ENCODE measurements at places on chromosomes 16 and 17.

DNA sequence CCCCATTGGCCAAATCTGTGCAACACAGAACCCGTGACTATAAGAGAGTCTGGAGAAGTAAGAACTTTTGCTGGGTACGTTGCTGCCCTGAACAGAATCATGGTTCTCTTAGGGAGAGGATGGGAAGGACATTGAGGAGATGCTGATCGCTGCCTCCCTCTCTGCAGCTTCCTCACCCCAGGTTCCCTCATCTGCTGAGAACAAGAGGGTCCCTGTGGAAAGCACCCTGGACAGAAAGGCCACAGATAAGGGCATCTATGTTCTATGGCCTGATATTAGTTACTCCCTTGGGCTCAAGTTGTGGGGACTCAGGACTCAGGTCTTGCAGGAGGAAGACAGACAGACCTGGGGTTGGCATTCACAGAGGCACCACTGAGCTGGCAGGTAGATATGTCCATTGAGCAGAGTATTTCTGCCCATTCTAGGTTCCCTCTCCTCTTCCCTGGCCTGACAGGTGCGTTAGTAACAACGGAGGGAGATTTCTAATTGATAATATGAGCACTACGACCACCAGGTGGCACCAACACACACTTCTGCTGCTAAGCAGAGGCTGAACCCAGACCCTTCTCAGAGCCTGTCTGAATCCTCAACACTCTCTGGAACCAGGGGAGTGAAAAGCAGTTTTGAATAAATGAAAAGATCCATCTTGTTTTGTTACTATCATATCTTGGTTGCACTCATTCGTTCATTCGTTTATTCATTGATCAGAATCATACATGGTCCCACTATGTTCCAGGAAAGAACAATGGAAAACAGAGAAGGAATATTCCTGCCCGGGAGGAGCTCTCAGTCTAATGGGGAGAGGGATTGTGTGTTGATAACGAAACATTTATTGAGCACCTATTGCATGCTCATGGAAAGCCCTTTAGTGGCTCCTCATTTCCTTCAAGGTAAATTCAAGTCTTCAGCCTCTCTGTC is 56.4 kb downstream of the SLC6A2 start:
- DNase-seq: peak; percentile 89

- no peak for DNase-seq
These were observed 540.3 kb downstream of the WWOX start for GRCh38 chr16:78639775-78640174.

DNA sequence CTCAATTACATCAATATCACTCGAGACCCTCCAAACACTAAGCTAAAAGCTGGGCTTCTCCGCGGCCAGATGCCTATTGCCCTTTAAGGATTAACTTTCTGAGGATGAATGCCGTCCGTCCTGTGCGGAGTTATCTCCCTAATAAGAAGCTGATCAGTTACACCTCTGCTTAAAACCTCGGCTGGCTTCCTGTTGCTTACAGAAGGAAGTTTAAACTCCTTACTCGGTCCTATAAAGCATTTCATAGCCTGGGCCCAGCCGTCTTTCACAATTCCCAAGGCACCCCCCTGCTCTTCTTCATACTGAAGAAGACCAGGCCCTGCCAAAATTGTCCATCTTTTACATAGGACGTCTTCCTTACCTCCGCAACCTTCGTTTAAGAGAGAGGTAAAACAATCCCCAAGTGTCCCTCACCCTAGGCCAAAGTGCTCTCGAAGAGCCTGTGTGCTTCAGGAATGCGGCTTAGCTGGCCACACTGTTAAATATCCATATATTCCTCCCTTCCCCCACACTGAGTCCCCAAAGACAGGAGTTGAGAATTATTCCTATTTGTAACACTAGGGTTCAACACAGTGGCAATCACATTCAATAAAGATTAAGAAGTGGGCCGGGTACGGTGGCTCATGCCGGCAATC is 112.6 kb upstream of the IRX5 start:
- DNase-seq: no peak

DNA sequence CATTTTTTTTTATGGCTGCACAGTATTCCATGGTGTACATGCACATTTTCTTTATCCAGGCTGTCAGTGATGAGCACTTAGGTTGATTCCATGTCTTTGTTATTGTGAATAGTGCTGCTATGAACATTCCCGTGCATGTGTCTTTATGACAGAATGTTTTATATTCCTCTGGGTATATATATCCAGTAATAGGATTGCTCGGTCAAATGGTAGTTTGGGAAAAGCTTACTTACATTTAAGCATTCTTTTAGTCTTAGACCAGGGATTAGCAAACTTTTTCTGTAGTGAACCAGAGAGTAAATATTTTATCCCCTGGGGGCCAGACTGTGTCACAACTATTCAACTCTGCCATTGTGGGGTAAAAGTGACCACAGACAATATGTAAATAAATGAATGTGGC is 40.2 kb downstream of the MED13 start:
- DNase-seq: peak; percentile 45

- no peak for DNase-seq
These were observed 44.9 kb downstream of the MARF1 start for GRCh38 chr16:15597822-15598647.

GRCh38 chr16:65054457-65054856 is 67.4 kb downstream of the CDH11 start:
- no peak for DNase-seq
